ENCODE measurements at places on chromosomes 3 and 15.
A peak's percentile ranks its signal among the peaks of the same experiment; 100 is the strongest.

DNA sequence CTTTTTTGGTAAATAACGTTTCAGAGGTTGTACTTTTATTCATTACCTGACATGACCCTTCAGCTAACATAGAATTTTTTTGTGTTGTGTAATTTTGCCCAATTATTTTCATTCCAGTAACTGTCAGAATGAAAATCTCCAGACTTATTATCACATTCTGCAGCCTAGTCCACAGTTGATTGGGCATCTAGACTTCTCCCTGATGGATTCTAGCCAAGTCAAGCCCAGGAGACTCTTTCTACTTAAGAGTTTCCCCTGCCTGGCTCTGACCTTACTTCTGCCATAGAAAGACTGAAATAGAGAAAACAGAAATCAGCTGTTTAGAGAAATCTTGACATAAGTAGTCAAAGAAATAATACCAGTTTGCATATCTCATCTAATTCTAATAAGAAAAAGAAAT is 82.9 kb upstream of the CDAN1 start:
- no peak for DNase-seq

DNA sequence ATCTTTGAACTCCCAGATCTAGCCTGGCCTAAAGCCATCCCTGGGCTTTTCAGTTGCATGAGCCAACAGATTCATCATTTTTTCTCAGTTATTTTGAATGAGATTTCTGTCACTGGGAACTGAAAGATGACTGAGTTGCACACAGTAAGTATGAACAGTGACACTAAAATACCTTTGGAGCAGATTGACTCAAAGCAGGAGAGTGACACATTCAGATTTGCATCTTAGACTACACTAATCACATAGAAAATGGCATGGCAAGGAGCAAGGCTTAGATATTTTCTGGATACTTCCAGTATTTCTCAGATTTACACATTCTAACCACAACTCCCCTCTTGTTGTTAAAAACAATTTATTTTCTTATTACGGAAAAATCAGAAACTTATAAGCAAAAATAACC is 32.8 kb downstream of the SEC62 start:
- DNase-seq: peak; percentile 12

DNA sequence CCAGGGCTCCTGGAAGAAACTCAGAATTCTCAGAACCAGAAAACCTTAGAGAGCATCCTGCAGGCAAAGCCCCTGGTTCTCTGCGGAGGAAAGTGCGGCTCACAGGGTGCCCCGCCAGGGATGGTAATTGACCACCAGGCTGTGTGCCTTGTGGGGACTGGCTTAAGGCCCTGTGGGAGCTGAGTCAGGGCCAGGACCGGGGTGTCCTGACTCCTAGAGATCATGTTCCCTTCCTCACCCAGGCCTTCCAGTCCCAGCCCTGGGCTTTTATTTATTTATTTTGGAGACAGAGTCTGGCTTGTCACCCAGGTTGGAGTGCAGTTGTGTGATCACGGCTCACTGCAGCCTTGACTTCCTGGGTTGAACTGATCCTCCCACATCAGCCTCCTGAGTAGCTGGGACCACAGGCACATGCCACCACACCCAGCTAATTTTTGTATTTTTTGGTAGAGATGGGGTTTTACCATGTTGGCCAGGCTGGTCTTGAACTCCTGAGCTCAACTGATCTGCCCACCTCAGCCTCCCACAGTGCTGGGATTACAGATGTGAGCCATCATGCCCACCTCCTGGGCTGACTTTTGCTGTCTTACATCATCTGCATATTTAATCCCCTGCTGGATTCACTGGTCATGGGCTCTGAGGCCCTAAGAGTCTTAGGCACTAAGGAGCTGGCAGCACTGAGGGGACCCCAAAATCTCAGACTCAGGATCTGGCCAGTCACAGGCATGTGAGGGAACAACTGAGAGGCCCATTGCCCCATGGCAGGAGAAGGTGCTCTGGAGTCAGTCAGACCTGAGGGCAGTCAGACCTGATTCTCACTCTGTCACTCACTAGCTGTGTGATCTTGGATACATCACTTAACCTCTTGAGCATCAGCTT is 20.4 kb upstream of the LAMP3 start:
- DNase-seq: no peak

- no peak for DNase-seq
Measured at GRCh38 chr15:41655716-41656115, 4.5 kb upstream of the MGA start.

GRCh38 chr15:55250392-55250791 is 39.2 kb downstream of the RAB27A start:
- DNase-seq: no peak

DNA sequence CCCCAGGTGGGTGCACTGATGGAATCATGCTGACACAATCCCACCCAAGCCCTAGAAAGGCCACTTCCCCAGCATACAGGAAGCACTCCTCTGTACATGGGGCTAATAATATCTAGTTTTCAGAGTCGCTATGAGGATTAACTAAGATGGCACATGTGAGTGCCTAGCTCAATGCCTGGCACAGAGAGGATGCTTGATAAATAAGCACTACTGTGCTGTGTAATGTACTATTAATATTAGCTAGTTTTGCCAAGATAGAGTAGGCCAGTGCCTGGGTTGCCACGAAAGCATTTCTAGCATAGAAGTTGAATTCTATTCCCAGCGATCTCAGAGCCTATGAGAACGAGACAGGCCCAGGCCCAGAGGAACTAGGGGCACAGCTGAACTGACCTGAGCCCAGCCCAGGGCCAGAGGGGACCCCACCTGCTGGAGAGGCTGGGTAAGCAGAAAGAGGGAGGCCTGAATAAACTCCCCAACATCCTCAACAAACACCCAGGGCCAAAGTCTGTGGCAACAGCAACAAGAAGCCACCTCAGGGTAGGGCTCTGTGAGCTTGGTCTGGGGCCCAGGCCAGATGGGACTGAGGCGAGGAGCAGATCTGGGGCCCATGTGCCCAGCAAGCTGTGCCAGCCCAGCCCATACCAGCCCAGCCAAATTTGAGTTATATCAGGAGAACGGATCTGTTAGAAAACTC is 7.6 kb upstream of the SEMA7A start:
- no peak for DNase-seq

GRCh38 chr3:133967992-133968892 is 61.5 kb downstream of the SLCO2A1 start:
- no peak for DNase-seq

DNA sequence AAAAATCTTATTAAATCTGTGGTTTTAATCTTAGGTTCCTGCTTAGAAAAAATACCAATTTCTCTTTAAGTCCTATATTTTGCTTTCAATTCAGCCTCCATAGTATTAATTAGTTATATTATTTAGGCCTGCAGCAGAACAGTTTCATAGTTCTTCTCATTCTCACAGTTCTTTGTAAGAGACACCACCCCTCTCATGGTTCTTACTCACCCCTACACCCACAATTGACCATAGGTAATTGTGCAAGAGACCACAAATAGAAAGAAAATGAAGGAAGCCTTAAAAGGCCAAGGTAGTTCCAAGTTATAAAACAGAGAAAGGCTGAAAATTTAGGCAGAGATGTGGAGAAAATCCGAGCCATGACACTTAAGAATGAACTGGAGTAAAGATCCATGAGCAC is 415.3 kb downstream of the TIGIT start:
- no peak for DNase-seq

GRCh38 chr3:177703788-177704187 is 506.5 kb upstream of the TBL1XR1 start:
- no peak for DNase-seq

DNA sequence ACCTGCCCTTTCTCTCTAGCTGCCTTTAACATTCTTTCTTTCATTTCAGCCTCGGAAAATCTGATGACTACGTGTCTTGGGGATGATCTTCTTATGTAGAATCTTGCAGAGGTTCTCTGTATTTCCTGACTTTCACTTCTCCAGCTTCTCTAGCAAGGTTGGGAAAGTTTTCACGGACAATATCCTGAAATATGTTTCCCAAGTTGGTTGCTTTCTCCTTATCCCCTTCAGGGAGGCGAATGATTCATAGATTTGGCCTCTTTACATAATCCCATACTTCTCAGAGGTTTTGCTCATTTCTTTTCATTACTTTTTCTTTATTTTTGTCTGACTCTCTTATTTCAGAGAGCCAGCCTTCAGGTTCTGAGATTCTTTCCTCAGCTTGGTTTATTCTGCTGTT is 62.1 kb upstream of the CCDC54 start:
- DNase-seq: no peak

GRCh38 chr3:73449774-73450173 is 175.0 kb downstream of the PDZRN3 start:
- DNase-seq: no peak

- no peak for DNase-seq
Measured at GRCh38 chr3:157471064-157471463, 32.2 kb downstream of the VEPH1 start.

- DNase-seq: no peak
Measured at GRCh38 chr3:156761007-156761406, 65.1 kb upstream of the LEKR1 start.

DNA sequence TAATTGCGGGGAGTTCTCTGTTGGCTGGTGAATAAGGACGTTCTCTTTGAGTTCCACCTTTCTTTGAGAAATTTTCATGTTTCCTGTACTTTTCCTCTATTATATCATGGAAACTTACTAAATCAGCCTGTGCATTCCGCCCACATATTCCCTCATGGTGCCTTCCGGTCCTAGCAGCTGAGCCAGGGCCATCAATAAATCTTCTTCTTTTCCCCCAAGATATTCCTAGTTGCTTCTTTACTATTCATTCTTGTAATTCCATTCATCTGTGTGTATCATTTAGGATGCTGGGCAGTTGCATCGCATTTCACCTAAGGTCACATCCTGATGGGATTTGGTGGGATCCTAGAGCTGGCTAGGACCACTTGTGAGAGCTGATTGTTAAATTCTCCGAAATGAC is 139.2 kb downstream of the RBMS3 start:
- no peak for DNase-seq

DNA sequence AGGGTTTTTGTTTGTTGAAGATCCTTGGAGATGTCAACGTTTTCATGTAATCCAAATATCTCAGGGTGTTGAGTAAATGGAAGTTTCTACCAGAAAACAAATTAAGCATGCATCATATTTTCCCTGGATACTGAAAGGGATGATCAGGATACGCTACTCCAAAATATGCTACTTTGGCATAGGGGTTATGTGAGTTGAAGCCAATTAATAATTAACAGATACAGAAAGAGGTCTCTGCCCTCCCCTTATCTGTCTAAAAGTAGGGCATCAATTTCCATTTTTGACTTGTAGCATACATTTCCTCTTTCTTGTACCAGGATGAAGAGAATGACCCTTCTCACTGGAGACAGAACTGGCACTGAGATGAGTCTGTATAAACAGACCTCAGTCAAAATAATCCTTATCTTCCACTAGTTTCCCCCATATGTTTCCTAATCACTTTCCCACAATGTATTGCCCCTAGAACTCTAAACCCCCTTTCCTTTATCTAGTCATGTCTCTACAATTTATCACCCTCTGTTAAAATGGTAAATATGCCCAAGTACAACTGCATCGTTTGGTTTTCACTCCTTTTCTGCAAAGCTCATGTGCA is 17.4 kb upstream of the ASB14 start:
- no peak for DNase-seq

GRCh38 chr3:25429361-25430286 is 1.6 kb downstream of the RARB start:
- no peak for DNase-seq

GRCh38 chr3:149646181-149646766 is 11.6 kb downstream of the WWTR1 start:
- DNase-seq: no peak

DNA sequence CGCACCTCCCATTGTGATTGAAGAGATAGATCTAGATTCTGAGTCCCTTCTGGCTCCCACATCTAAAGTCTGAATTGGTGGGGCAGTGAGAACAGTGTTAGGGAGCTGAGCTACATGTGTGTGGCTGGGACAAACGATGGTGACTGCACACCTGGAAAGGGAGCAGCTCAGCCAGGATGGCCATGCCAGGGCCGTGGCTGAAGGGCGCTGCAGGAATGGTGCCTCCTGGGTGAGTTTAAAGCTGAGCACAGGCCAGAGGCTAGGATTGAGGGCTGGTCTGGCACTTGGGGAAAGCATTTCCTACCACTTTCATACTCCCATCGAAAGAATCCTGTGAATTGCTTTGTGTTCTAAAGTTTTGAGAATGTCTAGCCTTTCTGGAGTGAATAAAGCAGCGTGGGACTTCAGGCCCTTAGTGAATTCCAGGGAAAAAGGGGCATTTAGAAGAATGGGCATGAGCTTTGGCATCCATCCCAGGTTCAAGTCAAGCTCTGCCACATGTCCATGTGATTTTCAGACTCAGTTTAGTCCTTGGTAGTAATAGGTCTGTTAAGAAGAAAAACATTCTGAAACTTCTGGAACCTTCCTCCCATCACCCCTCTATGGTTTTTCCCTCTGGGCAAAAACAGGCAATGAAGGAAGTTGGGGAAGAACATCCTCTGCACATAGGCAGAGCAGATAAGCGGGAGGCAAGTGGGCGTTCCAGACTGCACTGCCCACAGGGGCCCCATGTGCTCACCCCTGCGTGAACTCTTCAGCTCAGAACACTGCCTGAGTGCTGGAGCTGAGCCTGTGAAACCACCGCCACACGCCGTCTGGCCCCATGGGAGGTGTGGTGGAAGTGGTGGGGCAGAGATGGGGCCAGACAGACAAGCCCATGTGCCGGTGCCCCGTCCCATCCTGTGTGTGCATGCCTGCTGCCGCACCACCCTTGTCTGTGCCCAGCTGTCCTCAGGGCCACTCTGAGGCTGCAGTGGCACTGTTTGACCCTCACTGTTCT is 12.9 kb upstream of the CPNE9 start:
- no peak for DNase-seq

GRCh38 chr3:39191111-39191510 is 1.3 kb downstream of the XIRP1 start:
- DNase-seq: no peak

DNA sequence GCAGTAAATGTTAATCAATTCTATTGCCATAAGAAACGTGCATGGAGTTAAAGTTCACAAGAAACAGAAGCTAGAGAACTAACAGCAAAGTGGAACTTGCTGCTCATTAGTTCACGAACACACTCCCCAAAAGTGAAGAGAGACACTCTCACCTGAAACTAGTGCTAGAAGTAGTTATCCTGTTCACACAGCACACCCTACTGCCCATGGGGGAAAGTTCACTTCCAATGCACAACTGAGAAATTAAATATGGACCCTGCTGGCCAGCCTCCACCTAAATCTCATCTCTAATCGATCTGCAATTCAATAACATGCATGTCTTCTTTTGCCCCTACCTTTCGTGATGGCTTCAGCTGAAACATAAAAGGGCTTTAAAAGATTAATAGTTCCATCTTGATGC is 39.4 kb upstream of the FRMD4B start:
- no peak for DNase-seq

DNA sequence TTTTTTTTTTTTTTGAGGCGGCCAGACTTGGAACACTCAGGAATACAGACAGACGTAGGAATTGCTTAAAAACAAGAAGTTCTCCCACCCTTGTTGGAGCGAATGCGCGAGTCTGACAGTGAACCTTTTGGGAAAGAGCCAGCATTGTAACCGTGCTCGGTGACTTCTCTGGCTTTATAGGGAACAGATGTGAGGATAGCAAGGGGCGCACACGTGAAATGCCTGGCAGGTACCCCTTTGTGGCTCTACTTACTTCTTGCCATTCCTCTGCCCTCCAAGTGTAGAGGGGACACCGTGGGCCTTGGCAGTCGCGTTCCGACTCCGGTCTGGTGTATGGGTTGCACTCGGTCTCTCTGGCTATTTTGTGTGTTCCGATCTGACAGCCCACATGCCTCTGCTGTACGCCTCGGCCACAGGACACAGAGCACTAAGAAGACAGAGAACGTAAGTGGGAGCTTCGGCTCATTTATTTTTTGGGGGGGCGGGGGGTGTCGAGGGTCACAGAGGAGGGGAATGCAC is 126.4 kb downstream of the ADAMTS9 start:
- no peak for DNase-seq
